ENCODE measurements at places on chromosomes 16 and 17. TPM values are rescaled to one million over a fixed set of nuclear protein-coding genes. Genes with fewer than 3 reads are reported as not detected.

DNA sequence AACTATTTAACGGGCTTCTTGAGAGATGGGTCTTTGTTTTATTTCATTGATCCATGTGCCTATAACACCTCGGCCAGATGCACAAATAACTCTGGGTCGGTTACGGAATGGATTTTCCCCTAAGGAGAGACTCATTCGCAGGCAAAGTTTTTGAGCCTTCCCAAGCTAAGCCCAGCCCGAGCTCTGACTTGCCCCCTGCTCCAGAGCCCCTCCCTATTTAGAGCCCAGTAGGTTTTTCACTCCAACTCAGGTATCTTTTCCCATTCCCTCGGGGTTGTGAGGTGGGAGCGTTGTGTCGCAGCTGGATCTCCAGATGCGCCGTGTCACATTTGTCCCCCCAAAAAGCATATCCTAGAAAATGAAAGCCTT lies 812 bp upstream of the MYOCD start:
- H3K4me1 ChIP-seq = peaks cover 3% of the 10 kb centered on the region
- H3K27me3 ChIP-seq = no peaks in the 10 kb centered on the region
- no peak for DNase-seq
- H3K27ac ChIP-seq = peak overlapping the region; percentile 97
- peak overlapping the region; percentile 81 for H3K4me3 ChIP-seq

Gene PAQR4
- total RNA-seq = 5.8 TPM

- H3K27ac ChIP-seq = no peak overlapping the region
- H3K36me3 ChIP-seq = peaks cover under 1% of the 10 kb centered on the region
- H3K4me1 ChIP-seq = no peaks in the 10 kb centered on the region
Observed at GRCh38 chr17:37081287-37081686, 132.5 kb downstream of the AATF start.

DNA sequence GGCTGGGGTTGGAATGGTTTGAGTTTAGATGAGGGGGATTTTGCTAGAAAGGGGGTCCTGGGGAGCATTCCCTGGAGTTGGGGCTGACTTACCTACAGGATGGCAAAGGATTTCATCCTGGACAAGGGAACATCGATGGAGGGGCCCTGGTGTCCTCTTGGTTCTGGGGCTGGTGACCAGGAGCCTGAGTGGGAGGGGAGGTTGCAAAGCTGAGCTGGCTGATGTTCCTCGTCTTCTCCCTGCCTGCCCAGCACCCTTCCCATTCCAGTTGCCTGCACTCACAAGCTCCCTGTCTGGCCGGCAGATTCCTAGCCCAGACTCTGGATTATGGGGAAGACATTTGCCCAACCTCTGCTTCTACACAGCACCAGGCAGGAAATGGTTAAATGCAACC lies 37.2 kb downstream of the ITGAE start:
- no peak overlapping the region for H3K27ac ChIP-seq
- no peaks in the 10 kb centered on the region for H3K27me3 ChIP-seq
- H3K4me1 ChIP-seq = no peaks in the 10 kb centered on the region

Gene RNF112
- total RNA-seq = 8.3 TPM

DNA sequence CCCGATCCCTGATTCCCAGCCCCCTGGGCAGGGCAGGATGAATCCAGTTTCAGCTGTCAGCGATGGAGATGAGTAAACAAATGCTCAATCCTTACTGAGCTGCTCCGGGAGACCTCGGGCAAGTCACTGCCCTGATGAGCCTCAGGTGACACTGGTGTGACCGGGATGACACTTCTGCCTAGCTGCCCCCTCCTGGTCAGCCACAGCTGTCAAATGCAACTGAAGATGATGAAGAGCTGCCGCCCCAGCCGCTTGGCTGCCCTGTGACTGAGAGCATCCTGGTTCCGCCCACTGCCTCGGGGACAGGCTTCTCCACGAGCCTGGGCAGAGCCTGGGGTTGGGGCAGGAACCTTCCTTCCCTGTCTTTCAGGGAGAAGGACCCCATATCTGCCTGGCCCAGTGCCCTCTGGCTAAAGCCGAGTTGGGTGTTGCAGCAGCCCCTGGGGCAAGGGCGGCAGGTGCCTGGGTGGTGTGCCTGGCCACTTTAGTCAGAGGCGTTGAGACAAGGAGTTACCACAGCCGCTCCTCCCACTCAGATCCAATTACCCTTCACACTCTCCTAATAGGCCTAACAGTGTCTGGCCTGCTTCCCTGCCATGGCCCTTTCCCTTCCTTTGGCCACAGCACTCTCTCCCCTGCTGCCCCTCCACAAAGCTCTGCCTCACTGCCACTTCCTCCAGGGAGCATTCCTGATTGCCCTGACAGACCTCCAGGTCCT lies 5.5 kb downstream of the CCL17 start:
- H3K27me3 ChIP-seq = no peaks in the 10 kb centered on the region
- H3K36me3 ChIP-seq = no peaks in the 10 kb centered on the region
- DNase-seq = no peak
- H3K27ac ChIP-seq = no peak overlapping the region

GRCh38 chr17:4310354-4311060 lies 46.7 kb upstream of the ANKFY1 start:
- H3K27ac ChIP-seq = no peak overlapping the region
- peaks cover 41% of the 10 kb centered on the region for H3K4me1 ChIP-seq
- H3K4me3 ChIP-seq = no peak overlapping the region
- no peak for DNase-seq
- H3K27me3 ChIP-seq = no peaks in the 10 kb centered on the region

Gene SLFN13
- 28.9 TPM for total RNA-seq

Gene ITGB4
- 21.1 TPM for total RNA-seq

GRCh38 chr16:15887283-15887682 lies 1.1 kb downstream of the CEP20 start:
- peaks cover 24% of the 10 kb centered on the region for H3K4me1 ChIP-seq
- no peak overlapping the region for H3K27ac ChIP-seq
- H3K27me3 ChIP-seq = no peaks in the 10 kb centered on the region
- peak overlapping the region; percentile 92 for H3K4me3 ChIP-seq

Gene HSF4
- 44.1 TPM for total RNA-seq

GRCh38 chr17:27586203-27586721 lies 44.7 kb upstream of the LGALS9 start:
- DNase-seq = no peak
- no peaks in the 10 kb centered on the region for H3K36me3 ChIP-seq
- H3K4me1 ChIP-seq = no peaks in the 10 kb centered on the region
- no peaks in the 10 kb centered on the region for H3K27me3 ChIP-seq
- H3K4me3 ChIP-seq = no peak overlapping the region

Gene KRT24
- total RNA-seq = not detected

Gene OTOP3
- not detected for total RNA-seq

DNA sequence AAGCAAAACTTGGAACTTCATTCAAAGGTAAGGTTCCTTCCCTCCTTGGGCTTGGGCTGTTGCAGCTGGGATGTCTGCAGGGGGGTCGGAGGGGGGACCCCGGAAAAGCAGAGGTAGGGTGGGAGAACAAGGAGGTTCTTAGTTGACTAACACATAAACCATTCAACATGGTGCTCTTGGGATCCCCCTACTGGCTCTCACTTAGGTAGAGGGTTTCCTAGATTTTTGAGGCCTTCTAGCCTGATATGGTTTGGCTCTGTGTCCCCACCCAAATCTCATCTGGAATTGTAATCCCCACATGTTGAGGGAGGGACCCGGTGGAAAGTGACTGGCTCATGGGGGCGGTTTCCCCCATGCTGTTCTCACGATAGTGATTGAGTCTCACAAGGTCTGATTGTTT lies 93.9 kb downstream of the RGS9 start:
- no peak overlapping the region for H3K4me3 ChIP-seq
- H3K36me3 ChIP-seq = no peaks in the 10 kb centered on the region
- H3K27ac ChIP-seq = no peak overlapping the region
- DNase-seq = no peak
- no peaks in the 10 kb centered on the region for H3K27me3 ChIP-seq

DNA sequence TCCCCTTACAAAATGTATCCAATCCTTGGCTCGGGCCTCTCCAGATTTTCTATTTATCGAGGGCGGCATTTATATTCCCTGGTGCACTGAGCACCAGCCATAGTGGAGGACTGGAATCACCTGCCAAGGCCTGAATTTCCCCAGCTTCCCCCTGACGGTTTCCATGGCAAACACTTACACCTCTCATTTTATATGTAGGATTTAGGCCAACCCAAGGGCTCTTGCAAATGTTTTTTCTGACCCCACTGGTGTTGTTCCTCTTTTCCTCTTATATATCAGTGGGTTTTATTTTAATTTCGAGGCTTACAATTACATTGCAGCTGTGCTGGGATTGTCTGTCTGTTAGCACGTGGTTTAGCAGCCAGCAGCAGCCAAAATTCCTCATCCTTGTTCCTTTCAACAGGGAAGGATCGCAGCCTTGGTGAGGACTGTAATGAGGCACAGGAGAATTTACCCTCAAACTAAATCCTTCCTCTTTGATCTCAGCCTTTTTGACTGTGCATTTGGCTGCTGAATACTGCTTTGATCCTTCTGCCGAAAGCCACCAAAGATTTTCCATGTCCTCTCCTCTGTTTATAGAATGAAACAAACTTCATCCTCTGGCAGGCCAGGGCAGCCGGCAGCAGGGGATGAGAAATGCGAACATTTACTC lies 26.5 kb upstream of the CES5A start:
- DNase-seq = no peak
- H3K27ac ChIP-seq = no peak overlapping the region
- H3K4me1 ChIP-seq = no peaks in the 10 kb centered on the region
- H3K27me3 ChIP-seq = no peaks in the 10 kb centered on the region
- no peaks in the 10 kb centered on the region for H3K36me3 ChIP-seq

- peaks cover 11% of the 10 kb centered on the region for H3K4me1 ChIP-seq
- no peaks in the 10 kb centered on the region for H3K27me3 ChIP-seq
- no peak for DNase-seq
- H3K4me3 ChIP-seq = no peak overlapping the region
Observed at GRCh38 chr17:67096609-67097008, 52.3 kb downstream of the CACNG1 start.

Gene GPRC5C
- 67.0 TPM for total RNA-seq

DNA sequence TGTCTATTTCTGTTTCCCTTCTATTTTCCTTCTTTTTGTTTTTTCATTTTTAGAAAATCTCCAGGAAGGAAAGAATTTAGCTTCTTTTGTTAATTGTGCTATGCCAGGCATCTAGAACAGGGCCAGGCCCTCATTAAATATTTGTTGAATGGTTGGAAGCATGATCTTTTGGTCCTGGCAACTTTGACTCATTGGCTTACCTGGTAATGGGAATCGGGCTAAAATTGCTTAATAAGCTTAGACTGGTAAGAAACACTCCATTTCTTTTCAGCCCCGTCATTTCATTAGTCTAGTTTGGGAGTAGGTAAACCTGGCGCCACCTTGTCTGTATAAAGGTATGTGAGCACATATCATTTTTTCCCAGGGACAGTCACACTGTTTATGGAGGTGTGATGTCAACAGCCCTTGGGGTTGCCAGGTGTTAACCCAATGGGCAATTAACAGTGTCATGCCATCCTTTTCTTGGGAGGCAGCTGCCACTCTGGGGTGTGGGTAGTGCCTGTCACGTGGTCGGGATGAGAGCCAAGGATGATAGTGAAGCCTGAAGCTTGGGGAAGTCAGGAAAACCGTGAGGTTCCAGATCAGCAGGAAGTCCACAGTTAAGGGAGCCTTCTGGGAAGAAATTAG lies 9.5 kb upstream of the NDEL1 start:
- H3K4me3 ChIP-seq = no peak overlapping the region
- no peak overlapping the region for H3K27ac ChIP-seq
- H3K4me1 ChIP-seq = peaks cover 14% of the 10 kb centered on the region
- H3K36me3 ChIP-seq = no peaks in the 10 kb centered on the region
- no peak for DNase-seq

DNA sequence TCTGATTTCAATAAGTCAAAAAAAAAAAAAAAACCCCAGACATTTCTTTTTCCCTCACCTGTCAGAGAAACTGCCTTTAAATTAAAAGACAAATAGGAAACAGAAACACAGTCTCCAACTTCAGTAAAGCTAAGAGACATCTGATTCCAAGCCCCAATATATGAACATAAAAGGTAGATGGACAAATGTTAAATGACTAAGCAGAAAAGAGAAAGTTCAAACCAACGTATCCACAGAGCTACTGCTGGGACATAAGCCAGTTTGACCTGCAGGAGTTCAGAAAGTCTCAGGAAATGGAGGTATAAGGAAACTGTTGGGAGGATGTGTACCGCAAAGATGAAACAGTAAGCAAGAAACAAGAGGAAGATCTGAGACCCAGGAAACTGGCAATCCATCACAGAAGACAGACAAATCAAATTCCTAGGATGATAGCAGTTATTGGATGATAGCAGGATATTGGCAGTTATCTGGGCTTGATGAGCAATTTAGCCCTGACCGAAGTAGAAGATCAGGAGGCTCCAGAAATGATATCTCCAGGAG lies 135.0 kb downstream of the BRIP1 start:
- DNase-seq = no peak
- no peak overlapping the region for H3K27ac ChIP-seq
- no peaks in the 10 kb centered on the region for H3K36me3 ChIP-seq
- H3K27me3 ChIP-seq = no peaks in the 10 kb centered on the region

DNA sequence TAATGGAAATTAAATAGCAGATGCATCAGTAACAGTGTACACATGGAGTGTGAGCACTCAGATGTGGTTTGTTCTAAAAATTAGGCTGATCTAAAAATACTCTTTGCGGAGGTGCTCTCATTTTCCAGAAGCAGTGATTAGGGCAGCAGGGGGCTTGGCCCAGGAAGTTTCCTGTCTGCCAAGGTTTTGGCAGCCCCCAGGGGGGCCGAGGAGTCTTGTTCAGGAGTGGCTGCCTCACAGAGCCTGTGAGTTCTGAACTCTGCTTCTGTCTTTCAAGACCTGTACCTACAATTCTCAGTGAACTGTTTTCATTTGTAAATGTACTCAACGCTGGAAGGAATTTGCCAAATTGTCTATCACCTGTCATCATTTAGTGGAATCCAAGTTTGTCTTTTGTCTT lies 388.4 kb upstream of the CDH11 start:
- no peak overlapping the region for H3K27ac ChIP-seq
- no peaks in the 10 kb centered on the region for H3K36me3 ChIP-seq
- no peak overlapping the region for H3K4me3 ChIP-seq
- H3K27me3 ChIP-seq = no peaks in the 10 kb centered on the region
- DNase-seq = no peak

- no peak overlapping the region for H3K4me3 ChIP-seq
- no peaks in the 10 kb centered on the region for H3K36me3 ChIP-seq
- no peaks in the 10 kb centered on the region for H3K4me1 ChIP-seq
Observed at GRCh38 chr16:9275377-9275776, 183.9 kb downstream of the HAPSTR1 start.

Gene KRT20
- total RNA-seq = not detected

Gene FOXF1
- total RNA-seq = 4.1 TPM

- no peaks in the 10 kb centered on the region for H3K27me3 ChIP-seq
- H3K4me1 ChIP-seq = no peaks in the 10 kb centered on the region
Observed at GRCh38 chr17:6374761-6375312, 60.1 kb downstream of the AIPL1 start.

Gene PITPNM3
- 3.1 TPM for total RNA-seq

Gene CCL5
- 6.2 TPM for total RNA-seq

GRCh38 chr17:15944759-15945526 lies at the start of gene ADORA2B:
Gene ADORA2B, plus strand, starts transcription at chr17:15945130. Its CDS starts 119 bp downstream, at chr17:15945249.
- peak within 1 kb of the TSS; percentile 82 for H3K4me3 ChIP-seq
- no peak for DNase-seq
- H3K27ac ChIP-seq = no peak within 1 kb of the TSS
- peaks cover 8% of the 10 kb centered on the region for H3K4me1 ChIP-seq
- H3K36me3 ChIP-seq = no peaks in the 10 kb centered on the region

GRCh38 chr16:10616756-10617640 lies 36.6 kb upstream of the EMP2 start:
- no peak overlapping the region for H3K4me3 ChIP-seq
- H3K4me1 ChIP-seq = no peaks in the 10 kb centered on the region
- no peaks in the 10 kb centered on the region for H3K27me3 ChIP-seq
- no peak overlapping the region for H3K27ac ChIP-seq

Gene TMC8
- 5.6 TPM for total RNA-seq

- H3K36me3 ChIP-seq = no peaks in the 10 kb centered on the region
- peak within 1 kb of the TSS; percentile 90 for H3K4me3 ChIP-seq
- H3K27me3 ChIP-seq = no peaks in the 10 kb centered on the region
- H3K27ac ChIP-seq = peak within 1 kb of the TSS; percentile 69
- H3K4me1 ChIP-seq = peaks cover 7% of the 10 kb centered on the region
- peak; percentile 52 for DNase-seq
Observed at GRCh38 chr17:28842282-28843012, at the start of gene FAM222B. Gene FAM222B, minus strand, starts transcription at chr17:28842790. Its CDS starts 76,123 bp downstream, at chr17:28766667.
